Right renal pelvis (tissue), 4 donors: ENCODE measurements at places on chromosomes 3 and 15. TPM values are rescaled to one million over a fixed set of nuclear protein-coding genes. Genes with fewer than 3 reads are reported as not detected.
A peak's percentile ranks its signal among the peaks of the same experiment; 100 is the strongest.

DNA sequence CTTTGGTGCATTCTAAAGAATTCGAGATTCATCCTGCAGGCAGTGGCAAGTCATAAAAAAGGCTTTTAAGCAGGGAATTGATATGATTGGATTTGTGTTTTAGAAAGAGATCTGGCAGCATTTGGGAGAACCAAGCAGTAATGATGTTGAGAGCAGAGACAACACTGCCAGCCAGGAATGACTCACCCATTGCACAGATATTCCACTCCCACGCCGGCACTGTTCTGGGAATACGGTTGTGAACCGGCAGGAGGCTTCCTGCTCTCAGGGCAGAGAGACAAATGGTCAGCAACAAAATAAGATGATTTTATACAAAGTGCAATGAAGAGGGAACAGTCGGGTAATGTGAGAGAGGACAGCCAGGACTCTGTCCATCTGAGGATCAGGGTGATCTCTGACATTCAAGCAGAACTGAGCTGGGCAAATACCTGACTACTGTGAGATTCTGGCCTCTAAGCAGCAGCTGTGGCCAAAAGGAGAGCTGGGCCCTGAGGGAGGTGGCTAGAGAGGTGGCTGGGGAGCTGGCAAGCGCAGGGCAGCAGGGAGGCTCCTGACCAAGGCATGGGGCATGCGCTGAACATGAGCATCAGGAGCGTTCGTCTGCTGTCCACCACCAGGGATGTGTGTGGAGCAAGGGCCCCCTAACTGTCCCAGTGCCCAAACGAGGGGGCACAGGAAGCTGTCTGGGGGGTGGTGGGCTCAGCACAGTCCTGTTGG is 56.1 kb upstream of the PLXNA1 start:
- DNase-seq, result no peak

DNA sequence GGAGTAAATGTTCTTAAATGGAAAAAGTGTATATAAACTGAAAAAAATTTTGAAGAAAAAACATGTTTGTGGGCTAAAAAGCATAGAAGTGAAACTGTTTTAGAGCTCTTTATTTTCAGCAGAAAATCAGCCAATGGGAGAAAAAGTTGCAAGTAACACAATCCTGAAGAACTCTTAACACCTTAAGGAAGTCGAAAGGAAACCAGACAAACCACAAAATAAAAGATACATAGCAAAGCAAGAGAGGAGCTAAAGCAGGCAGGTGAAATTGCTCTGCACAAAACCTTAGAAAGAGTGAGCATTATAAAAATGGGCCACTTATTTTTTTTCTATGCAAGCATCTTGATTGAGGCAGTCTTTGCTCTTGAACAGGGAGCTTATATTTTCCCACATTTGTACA is 300.5 kb downstream of the RAP2B start:
- DNase-seq, result no peak

- no peak for DNase-seq
Measured at GRCh38 chr3:132004571-132004970, 30.2 kb downstream of the CPNE4 start.

DNA sequence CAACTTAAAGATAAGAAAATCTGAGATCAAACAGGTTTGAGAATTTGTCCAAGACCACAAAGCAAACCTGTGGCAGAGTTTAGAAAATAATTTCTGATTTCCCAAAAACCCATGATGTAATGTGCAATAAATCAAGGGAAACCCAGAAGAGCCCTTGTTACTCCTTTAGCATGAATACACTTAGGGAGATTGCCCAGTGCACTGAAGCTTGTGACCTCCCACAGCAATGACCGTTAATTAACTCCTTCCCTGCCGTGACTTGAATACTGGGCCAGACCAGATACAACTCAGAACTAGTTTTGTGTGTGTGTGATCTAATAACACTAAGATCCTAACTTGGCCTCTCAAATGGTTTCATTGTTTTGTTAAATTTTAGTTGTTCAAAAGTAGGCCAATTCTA is 2.5 kb downstream of the PRKAR2A start:
- no peak for DNase-seq

DNA sequence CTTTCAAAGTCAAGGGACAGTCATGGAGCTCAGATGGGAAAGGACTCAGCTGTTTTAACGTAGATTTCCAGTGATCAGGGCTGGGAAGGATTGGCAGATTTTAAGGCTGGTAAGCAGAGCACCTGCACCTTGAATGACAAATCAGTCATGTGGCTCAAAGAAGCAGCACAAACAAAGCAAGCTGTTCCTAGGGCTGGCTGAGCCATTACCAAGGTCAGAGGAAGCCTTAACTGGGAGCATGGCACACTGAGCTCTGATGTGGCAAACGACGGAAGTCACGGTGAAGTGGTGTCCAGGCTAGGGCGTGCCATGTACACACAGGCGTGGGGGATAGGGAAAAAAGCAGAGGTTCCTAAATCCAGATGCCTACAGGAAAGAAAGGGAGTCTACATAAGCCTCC is 84.6 kb upstream of the PFN2 start:
- DNase-seq, result no peak

GRCh38 chr3:24686808-24687207 is 192.2 kb upstream of the THRB start:
- DNase-seq, result no peak

- no peak for DNase-seq
Measured at GRCh38 chr3:50345586-50346234, at the start of gene ZMYND10. Gene ZMYND10, minus strand, starts transcription at chr3:50345732. Its CDS starts 153 bp downstream, at chr3:50345579.

DNA sequence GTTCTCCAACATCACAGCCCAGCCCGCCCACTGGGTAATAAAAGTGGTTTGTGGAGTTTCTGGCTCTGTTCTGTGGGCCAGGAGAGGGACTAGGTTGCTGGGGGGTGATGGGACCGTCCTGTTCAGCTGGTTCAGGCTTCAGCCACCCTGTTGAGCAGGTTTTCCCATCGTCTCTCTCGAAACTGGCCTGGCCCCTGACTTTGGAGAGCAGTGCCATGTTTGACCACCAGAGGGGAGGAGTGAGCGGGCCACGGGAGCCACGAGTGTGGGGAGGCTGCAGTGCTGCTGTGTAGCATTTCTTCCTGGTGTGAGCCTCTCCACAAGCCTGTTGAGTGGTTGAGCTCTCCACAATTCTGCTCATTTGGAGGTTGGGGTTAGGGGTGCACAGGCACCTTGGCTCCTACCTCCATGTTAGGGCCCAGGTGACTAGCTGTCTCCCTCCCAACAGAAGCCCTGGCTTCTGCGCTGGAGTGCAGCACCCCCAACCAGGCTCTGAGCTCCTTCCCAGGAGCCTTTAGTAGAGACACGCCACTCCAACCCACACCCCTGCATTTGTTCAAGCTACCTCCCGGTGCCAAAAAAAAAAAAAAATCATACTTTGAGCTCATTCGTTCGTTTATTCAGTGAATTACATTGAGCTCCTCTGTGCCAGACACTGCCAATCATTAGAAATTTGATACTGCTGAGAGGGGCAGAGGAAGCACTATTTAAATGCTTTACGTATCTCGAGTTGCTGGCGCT is 13.9 kb downstream of the SPINT1 start:
- peak; percentile 70 for DNase-seq

DNA sequence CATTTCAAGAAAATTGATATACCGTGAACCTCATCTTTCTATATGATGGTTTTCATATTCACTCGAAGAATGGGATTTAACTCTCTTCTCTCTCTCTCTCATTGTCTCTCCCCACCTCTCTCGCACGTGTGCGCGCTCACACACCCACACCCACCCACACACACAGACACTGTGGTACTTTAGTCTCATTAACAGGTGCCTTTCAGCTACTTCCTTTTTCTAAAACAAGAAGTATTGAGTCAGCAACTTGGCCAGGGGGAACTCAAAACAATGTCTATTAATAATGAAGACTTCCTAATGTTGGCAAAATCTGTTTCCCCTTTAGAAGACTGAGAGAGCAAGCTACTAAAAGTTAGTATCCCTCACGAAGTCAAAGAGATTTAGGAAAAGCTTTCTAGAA is 150.7 kb downstream of the TMCO5A start:
- no peak for DNase-seq

PSTPIP1 gene
- 0.89 TPM for polyA plus RNA-seq

RASL12 gene
- polyA plus RNA-seq, result 5.9 TPM
